ENCODE measurements at places on chromosomes 2 and 18.

GRCh38 chr2:212958757-212959295 is 192.6 kb downstream of the IKZF2 start:
- DNase-seq: no peak

DNA sequence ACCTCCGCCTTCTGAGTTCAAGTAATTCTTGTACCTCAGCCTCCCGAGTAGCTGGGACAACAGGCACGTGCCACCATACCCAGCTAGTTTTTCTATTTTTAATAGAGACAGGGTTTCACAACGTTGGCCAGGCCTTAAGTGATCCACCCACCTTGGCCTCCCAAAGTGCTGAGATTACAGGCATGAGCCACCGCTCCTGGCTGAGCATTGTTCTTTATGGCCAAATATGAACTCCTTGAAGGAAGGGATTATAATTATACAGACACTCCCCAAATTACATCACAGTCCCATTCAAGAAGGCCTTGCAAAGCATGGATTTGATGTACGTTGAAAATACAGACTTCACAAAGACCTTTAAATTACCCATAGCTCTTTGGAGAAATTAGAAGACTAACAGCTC is 381.7 kb downstream of the TXNL1 start:
- DNase-seq: no peak

- no peak for DNase-seq
Observed at GRCh38 chr2:60466161-60466702, 87.2 kb downstream of the BCL11A start.

DNA sequence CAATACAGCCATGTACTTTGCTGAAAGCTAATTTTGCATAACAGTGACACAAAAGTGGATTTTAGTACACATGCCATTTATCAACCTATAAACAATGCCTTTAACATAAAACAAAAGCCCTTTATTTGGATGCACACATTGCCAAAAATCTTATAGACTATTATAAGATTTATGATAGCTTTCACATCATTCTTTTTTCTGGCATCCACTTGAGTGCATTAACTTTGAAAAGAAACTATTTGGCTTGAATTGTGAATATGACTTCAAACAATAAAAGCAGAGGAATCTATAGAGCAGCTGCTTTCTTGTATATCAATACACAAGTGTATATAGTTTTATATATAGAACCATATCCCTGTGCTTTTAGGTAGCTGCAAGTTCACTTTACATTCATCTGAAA is 577.4 kb downstream of the CBLN2 start:
- DNase-seq: no peak

- no peak for DNase-seq
Observed at GRCh38 chr2:1935476-1935875, 191.2 kb upstream of the PXDN start.

DNA sequence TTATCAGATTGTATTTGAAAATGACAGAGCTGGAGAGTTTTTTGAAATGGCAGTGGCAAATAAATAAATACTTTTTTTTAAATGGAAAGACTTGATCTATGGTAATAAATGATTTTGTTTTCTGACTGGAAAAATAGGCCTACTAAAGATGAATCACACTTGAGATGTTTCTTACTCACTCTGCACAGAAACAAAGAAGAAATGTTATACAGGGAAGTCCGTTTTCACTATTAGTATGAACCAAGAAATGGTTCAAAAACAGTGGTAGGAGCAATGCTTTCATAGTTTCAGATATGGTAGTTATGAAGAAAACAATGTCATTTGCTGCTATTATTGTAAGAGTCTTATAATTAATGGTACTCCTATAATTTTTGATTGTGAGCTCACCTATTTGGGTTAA is 30.9 kb downstream of the CD28 start:
- DNase-seq: no peak

GRCh38 chr18:840516-840915 is 28.5 kb upstream of the YES1 start:
- DNase-seq: no peak

DNA sequence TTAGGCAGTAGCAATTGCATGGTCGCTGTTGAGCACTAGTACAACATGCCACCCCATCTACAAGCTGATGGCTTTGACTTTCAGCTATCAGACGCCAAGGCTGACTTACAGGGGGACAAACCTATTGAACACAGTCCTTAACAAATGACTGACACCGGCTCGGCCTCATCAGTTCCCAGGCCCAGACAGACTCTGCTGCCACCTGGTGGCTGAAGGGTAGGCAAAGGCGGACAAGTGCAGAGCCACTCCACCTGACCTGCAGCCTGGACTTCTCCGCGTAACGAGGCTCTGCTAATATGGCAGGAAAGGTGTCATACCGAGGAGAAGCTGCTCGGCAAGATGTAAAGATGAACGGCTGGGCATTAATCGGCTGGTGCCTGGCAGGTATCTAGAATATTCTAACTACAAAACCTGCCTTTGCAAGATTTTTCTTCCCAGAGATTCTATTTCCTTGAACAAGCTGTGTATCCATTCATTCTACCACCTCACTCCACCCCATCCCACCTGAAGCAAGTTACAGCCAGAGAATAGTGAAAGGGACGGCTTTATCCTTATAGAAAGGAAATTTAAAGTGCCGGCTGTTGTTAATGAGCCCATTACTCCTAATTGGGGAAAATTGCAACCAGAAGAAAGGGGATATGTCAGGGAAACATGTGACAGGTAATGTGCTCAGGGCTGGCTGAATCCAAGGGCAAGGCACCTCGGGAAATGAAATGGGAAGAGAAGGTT is 67.4 kb downstream of the STEAP3 start:
- peak; percentile 70 for DNase-seq

- no peak for DNase-seq
Observed at GRCh38 chr18:10314066-10314465, 140.4 kb upstream of the APCDD1 start.

GRCh38 chr2:83162421-83162820 is 1296.7 kb downstream of the SUCLG1 start:
- DNase-seq: no peak

GRCh38 chr2:98598781-98599428 is 9.4 kb downstream of the COA5 start:
- DNase-seq: no peak

DNA sequence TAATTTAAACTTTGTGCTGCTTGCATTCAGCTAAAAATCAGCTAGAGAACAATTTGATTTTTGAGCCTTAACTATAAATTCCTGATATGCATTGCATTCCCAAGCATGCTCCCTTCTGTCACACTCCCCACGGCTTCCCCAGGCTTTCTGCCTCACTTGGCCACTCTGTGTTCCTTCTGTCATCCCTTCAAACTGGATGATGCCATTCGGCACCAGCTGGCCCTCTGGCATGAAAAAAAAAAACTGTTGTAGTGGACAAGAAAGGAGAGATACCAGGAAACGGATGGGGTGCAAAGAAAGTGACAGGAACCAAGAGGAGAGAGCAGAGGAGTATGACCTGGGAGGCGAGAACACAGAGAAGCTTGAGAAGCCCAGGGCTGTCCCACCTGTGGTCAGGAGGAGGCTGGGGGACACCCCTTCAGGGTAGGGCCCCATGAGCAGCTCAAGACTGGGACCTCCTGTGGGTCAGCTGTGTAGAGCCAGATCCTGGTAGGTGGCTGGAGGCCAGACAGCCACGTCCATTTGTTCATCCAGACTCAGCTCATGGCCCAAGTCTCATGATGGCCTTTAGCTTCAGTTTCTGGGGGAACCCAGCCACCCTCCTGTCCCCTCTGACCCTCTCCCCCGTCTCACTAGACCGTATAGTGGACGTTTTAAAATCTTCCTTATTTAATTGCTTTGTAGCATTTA is 211.8 kb downstream of the GBX2 start:
- DNase-seq: no peak

- DNase-seq: no peak
Observed at GRCh38 chr2:213787869-213788268, 503.6 kb downstream of the SPAG16 start.

DNA sequence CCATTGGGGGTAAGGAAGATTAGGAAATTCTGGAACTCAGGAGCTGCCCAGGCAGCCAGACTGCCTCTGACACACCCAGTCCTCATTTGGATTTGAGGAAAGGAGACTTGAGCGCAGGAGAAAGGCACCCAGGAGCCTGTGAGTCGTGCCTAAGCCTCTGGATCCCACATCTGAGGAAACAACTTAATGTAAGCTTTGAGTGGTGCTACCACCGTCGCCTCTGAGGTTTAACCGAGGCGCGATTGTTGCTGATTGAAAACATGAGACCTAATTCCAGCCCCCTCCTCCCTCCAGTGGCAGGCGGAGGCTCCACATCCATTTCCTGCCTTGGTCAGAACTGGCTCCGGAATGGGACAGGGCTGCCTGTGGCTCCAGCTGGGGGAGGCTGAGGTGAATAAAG is 176.7 kb upstream of the PKDCC start:
- no peak for DNase-seq

DNA sequence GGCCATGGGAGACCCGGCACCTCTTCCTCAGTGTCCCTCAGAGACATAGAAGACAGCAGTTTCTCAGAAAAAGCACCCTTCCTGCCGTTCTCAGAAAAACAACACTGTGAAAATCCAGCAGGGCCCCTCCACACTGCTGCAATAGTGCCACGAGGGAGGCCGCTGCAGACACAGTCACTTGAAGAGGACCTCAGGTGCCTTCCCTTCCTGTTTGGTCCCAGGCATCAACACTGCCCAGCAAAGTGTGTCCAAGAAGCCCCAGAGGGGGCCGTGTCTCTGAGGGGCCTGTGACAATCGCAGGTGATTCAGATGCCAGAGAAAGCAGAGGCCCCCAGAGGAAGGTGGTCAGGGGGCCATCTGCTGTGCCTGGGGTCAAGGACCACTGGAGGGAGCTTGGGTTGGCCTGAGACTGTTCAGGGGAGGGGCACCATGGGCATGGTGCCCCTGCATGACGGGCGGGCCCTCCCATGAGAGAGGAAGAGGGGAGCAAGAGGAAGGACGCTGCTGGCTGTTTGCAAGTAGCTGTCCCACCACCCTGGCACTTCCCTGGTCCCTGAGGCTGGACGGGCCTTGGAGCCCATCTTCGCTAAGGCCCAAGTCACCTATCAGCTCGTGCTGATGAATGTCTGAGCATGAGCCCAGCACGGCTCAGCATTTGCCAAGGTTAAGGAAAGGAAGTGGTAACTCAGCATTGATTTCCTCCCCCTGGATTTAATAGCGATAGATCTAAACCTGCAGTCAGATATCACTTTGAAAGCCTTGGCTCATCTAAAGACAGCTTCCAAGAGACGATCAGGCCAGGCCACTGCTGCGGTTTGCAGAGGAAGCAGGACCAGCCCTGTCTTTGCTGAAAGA is 9.1 kb downstream of the TWIST2 start:
- no peak for DNase-seq

All from SHP77 (cell line).